ENCODE measurements at places on chromosomes 4 and X.

DNA sequence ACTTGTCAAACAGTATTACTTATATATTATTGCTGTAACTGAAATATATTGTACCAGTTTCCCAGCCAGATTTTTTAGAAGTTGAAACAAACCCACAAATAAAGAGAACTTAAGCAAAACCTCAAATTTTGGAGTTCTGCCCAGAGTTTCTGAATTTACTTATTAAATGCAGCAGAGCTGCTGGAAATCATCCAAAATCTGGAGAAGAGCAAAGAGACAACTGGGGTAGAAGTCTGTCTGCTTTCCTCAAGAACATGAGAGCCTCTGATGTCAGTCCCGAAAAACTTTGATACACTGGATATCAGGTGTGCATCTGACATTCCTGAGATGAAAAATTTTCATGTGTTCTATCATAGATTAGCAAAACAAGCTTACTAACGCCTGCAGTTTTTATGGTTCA is 325.9 kb downstream of the NR3C2 start:
- peak; percentile 65 for DNase-seq

GRCh38 chrX:39601231-39602177 is 496.3 kb downstream of the BCOR start:
- no peak for DNase-seq

GRCh38 chr4:122661176-122662160 is 40.6 kb upstream of the IL21 start:
- DNase-seq, result no peak

GRCh38 chrX:136147315-136147901 is at the start of gene FHL1:
Gene FHL1 (plus strand): TSS chrX:136147533.
- DNase-seq, result peak; percentile 76

DNA sequence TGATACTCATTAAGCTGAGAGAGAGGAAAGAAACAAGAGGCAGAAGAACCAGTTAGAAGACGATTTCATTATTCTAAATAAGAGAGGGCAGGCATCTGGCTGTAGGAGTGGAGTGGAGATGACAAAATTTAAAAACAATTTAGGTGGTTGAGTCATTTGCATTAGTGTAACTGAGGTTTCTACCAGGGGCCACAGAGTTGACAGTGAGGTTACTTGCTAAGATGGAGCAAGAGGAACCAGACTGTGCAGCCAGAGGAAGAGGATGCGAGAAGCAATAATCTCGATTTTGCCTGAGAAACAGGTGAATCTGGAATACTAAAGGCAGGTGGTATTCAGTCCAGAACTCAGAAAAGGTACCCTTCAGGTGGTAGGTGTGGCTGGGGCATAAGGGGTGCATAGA is 491.9 kb downstream of the MID1IP1 start:
- no peak for DNase-seq
